Tongue (tissue), 3 donors: ENCODE measurements at places on chromosomes 5 and 9. TPM values are rescaled to one million over a fixed set of nuclear protein-coding genes. Genes with fewer than 3 reads are reported as not detected.

Gene SEMA5A
- total RNA-seq, result 40.3 TPM

Gene ARHGAP26
- 36.7 TPM for total RNA-seq

GRCh38 chr5:104171958-104172690, 609.5 kb upstream of the NUDT12 start:
- DNase-seq, result no peak

GRCh38 chr9:81549500-81550206, 139.7 kb downstream of the TLE1 start:
- peak; percentile 45 for DNase-seq

DNA sequence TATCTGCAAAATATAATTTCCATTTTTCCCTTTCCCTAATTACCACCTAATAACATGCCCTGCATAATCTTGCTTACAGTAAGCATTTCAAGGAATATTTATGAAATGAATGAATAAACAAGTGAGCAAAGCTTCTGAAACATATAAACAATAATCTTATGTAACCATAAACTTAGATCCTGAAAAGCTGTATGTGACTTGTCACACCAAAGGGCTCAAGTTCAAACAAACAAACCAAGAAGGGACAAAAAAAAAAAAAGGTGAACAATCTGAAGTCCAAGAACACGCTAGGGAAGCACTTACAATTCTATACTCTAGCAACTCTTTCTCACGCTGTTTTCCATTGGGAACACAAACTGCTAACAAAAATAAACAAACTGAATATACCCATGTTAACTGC, 36.3 kb downstream of the PLPP1 start:
- no peak for DNase-seq

DNA sequence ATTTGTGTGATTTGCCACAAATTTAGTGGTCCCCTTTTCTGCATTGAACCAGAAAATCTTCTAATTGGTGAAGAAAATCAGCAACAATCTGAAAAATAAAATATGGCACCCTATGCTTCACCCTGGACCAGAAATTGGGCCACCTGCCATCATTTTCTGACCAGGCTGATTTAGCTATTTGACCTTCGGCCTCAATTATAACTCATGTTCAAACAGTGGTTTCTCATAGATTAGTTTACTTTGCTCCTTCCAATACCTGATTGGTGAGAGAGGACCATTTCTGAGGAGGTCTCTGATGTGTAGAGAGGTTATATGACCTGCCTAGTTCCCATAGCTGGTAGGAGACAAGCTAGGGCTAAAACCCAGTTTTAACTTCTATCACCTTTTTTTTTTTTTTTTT, 59.0 kb downstream of the PTTG1 start:
- DNase-seq, result no peak
